ENCODE measurements at places on chromosomes 5 and 9.

DNA sequence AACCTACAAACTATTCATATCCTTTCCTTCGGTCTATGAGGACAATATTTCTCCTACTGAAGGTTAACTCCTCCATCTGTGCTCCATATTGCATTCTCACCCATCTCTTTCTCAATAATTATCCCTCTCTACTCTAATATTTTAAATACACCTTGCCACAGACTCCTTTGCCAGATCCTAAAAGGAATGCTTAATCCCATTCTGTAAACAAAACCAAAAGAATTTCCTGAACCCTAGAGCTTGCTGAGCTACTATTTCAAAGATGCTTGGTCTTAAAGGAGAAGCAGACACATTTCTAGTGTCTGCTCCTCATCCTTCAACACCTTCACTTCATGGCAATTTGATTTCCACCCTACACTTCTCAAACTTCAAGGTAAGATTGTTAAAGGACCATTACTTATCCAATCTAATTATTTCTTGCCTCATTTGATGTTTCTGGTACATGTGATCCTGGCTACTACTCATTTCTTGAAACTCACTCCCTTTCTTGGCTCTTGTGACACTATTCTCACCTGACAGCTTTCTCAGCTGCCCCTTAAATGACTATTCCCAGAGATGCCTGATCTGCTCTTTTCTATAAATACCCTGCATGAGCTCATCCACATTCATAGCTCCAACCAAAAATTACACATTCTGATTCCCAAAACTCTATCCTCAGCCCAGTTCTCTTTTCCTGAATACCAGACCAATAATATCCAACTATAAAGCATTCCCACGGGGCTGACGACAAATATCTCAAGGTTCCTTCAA lies 20.2 kb downstream of the HOMER1 start:
- DNase-seq, result no peak

GRCh38 chr5:132483661-132484390 lies 6.7 kb downstream of the IRF1 start:
- no peak for DNase-seq

GRCh38 chr9:107638521-107639310 lies 149.1 kb upstream of the KLF4 start:
- no peak for DNase-seq

DNA sequence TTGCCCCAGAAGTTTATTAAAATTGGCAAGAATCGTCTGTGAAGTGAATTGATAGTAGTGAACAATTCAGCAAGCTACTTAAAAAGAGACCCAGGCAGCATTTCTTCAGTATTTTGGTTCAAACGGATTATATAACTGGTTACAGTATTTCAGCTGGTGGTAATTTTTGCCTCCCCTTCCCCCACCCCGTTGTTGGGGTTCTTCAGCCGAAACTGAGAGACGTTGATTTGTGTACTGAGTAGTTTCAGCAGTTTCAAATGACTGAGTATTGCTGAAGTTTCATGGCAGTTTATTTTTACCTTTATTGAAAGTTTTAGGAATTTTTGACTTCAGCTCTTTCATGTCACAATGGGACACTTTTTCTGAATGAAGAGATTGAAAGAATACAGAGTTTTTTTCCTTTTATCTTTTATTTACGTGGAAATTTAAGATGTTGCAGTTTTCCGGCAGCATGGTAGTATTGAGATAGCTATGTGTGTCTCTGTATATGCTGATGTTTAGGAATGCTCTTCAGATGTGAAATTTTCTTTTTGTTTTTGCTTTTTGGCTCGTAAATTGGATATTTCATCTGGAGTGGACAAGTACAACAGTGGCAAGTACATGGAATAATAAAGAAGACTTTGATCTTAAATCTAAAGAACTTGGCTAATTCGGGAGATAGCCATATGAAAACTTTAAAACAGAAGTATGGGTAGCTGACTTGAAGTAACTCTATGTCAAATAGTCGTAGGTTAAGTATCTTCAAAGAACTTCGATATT lies 1.9 kb downstream of the GPBP1 start:
- DNase-seq, result no peak

DNA sequence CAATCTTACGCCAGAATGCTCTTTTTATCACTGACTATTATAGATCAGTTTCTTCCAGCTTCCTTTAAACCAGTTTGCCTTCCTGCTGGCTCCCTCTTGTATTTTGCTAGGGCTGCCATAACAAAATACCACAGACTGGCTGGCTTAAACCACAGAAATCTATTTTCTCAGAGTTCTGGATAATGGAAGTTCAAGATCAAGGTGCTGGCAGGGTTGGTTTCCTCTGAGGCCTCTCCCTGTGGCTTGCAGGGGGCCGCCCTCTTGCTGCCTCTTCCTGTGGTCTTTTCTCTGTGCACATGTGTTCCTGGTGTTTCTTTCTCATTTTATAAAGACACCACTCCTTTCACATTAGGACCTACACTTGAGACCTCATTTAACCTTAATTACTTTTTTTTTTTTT lies 6.8 kb upstream of the FXN start:
- DNase-seq, result no peak

GRCh38 chr9:82126256-82126655 lies 137.7 kb downstream of the SPATA31D1 start:
- no peak for DNase-seq

DNA sequence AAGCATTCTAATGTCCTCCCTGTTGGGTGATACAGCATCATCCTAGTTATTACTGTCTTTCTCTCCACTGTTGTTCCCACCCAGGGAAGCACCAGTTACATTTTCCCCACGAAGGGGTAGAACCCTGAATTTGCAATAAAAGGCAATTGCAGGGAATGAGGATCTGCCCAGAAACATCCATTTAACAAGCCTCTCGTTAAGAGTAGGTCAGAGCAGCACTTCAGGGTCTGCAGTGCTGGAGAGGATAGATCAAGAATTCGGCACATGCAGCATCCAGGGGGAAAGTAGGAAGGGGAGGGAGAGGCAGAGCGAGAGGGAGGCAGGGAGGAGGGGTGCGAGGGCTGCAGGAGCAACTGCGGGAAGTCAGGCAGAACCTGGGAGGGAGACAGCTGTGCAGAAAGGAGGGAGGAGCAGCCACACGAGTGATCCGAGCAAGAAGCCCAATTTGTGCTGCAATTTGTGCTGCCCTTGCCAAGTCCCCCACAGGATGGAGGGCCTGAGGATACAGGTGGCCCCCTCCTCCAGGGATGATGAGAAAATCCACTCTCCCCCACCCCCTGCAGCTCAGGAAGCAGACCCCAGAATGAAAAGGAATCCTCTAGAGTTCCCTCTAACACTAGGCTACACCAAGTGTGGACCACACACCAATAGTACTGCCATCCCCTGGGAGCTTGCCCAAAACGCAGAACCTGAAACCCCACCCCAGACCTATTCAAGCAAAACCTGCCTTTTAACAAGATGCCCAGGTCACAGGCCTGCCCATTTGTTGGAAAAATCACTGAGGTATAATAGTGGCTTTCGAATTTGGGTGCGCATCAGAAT lies 62.2 kb downstream of the EPB41L4B start:
- DNase-seq, result peak; percentile 38

DNA sequence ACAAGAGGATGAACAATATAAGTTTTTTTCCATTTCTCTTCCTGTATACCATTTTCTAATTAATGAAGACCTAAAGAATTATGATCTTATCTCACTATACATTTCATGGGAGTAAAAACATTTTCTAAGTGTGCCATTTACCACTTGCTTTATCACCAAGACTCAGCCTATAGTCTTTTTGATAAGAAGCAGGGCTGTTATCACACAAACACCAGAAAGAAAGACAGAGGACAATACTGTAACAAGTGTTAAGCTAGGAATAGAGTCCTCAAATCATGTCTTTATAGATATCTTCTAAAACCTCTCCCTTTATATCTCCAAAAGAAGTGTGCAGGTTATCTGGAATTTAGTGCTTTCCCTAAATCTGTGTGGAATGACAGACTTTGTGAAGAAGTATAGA lies 119.7 kb downstream of the FAM174A start:
- DNase-seq, result no peak

DNA sequence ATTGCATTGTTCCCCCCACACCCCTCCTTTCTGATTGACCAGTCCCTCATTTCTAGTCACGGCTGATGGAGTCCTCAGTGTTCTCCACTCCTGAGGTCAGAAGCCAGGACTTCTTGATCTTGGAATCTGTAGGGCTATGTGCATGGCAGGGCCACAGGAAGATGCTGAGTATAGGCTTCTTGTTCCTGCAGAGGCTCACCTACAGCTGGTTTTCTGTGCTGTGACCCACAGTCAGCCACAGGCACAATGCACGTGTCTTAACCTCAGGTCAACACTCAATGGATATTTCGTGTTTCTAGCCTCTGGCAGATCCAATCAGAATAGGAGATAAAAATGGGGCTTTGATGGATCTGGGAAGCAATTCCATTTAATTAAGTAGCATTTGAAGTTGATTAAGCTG lies 14.3 kb upstream of the CXCL14 start:
- DNase-seq, result no peak

GRCh38 chr9:73213300-73213699 lies 61.6 kb downstream of the ANXA1 start:
- no peak for DNase-seq

DNA sequence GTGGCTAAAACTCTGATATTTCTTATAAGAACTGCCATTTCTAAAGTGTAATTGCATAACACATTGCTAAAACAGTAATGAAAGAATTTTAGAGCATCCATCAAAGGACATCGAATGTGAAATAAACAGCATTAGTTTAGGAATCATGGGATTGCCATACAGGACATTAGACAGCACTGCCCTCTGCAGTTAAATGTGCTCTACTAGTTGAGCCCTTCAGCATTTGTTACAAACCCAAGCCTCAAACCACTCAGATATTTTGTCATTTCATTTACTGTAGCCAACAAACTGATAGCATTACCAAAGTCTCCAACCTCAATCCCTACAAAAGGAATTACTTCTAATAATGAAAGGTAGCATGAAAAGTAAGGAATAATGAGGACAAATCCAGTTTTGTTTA lies 116.8 kb upstream of the COX7C start:
- DNase-seq, result no peak

GRCh38 chr5:133390416-133391353 lies 221.7 kb downstream of the FSTL4 start:
- no peak for DNase-seq

- DNase-seq, result no peak
Observed at GRCh38 chr9:86549920-86550319, 195.7 kb upstream of the TUT7 start.

DNA sequence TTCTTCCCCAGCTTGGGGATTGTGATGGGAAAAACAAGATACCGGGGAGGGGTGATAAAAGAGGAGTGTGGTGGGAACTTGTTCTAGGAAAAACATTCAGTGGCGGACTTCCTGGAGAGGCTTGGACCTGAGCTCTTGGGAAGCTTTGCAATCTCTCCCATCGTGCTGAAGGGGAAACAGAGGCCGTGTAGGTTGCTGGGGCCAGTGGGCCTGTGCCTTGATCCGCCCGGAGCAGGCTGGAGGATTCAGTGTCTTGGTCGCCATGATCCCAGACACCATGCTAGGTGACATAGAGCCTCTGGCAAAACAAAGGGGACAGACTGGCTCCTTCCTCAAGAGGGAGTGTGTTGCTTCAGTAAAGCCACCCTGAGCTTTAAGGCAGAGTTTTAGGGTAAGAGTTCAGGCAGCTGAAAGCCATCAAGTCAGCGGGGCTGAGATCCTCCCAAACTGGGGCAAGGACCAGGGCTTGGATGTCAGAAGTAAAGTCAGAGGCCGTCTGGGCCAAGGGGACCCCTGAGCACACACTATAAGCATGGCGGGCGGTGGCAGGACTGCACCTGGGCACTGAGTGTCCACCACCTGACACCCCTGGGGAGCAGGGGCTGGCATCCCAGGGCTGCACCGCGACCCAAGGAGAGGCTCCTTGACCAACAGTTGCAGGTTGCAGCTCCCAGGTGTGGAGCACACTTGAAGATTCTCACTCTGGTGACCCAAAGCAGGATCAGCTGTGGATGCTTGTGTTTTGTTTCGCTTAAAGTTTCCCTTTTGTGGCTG lies 44.7 kb downstream of the TRIP13 start:
- DNase-seq, result no peak
